Bone marrow (tissue), 2 donors: ENCODE measurements at places on chromosomes 12 and 14.

GRCh38 chr12:52193991-52194390, 2.2 kb upstream of the KRT80 start:
- DNase-seq, result peak; percentile 25

GRCh38 chr12:105419606-105420005, 89.1 kb downstream of the C12orf75 start:
- no peak for DNase-seq

- DNase-seq, result no peak
Observed at GRCh38 chr12:71139153-71139735, 18.6 kb downstream of the TSPAN8 start.

GRCh38 chr12:19158923-19159322, 29.4 kb downstream of the PLEKHA5 start:
- DNase-seq, result no peak

- no peak for DNase-seq
Observed at GRCh38 chr12:52215587-52216031, 17.4 kb upstream of the KRT7 start.

DNA sequence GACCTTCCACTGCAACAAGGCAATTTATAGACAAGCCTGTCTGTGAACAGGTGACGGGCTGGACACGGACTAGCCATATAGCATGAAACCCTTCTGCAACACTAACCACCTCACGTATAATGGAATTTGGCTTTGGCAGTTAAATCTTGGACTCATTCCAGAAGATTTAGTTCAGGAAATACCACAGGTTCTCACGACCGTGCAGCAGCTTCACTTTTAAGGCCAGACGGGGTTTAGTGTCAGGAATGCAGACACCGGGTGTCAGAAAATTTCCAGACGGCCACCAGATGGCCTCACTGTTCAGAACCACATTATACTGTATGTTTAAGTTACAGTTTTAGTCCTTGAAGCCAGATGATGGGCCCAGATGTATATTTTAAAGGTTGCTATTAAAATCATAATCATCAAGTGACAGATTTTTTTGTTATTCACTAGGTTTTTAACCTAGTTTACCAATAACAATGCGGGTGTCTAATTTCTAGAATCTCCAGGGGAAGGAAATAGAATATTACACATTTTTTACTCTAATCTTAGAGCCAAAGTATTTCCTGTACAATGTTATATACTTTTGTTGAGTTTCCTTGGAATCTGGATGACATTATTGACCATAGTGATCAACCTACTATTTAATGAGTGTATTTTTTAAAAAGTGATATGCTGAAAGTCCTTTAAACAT, 90.5 kb upstream of the TMPO start:
- peak; percentile 46 for DNase-seq

DNA sequence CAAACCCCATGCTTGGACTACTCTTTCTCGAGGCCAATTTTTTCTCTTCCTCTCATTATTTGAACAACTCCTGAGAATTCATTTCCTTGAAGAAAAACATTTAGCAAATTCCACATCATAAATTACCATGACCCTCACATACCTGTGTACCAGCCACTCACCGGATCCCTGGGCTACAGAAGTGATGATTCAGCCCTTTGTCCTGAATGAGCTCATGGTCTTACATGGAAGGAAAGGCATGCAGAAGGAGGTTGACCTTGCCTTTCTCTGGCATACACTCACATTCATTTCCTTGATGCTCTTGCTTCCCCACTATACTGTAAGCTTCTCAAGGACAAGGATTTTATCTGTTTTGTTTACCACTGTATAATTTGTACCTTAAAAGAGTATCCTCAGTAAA, 191.5 kb downstream of the SLC5A8 start:
- DNase-seq, result no peak

DNA sequence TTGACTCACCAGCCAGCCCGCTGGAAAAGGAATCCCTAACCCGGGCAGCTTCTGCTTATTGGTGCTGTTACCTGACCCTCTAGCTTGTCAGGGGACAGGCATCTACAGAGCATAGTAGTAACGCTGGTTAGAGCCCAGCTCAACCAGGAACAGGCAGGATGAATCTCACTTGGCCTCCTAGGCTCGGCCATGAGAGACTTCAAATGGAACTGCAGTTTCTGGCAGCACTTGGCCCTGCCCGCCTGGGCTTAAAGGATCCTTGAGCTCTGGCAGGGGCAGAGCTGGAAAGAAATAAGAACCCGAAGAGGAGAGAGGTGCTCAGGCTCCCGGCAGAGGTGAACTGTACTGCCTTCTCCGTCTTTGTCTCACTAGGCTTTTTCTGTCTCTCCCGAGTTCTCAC, 2.3 kb upstream of the LHX5 start:
- no peak for DNase-seq

- no peak for DNase-seq
Observed at GRCh38 chr12:54037360-54038283, 4.8 kb downstream of the HOXC5 start.

- DNase-seq, result no peak
Observed at GRCh38 chr14:104936361-104937155, 11.9 kb downstream of the PLD4 start.

GRCh38 chr12:76633415-76633814, 73.8 kb upstream of the OSBPL8 start:
- DNase-seq, result no peak

DNA sequence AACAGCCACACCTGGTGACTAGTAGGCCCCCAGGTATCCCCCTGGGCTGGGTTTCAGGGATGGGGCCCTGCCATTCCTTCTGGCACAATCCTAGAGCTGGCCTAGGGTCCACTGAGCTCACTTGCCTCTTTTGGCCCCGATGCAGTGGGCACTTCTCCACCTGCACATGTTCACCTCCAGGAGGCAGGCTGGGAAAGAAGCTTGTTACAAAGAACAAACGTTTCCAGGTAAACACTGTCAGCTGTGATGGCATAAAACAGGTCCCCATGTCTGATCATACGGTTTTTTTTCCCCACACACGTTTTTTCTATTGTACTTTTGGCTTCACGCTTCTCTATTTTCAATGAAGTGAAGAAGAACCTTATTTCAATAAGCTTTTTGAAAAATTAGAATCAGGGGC, 15.8 kb upstream of the HVCN1 start:
- DNase-seq, result no peak

GRCh38 chr12:28231248-28231647, 41.0 kb downstream of the CCDC91 start:
- no peak for DNase-seq

DNA sequence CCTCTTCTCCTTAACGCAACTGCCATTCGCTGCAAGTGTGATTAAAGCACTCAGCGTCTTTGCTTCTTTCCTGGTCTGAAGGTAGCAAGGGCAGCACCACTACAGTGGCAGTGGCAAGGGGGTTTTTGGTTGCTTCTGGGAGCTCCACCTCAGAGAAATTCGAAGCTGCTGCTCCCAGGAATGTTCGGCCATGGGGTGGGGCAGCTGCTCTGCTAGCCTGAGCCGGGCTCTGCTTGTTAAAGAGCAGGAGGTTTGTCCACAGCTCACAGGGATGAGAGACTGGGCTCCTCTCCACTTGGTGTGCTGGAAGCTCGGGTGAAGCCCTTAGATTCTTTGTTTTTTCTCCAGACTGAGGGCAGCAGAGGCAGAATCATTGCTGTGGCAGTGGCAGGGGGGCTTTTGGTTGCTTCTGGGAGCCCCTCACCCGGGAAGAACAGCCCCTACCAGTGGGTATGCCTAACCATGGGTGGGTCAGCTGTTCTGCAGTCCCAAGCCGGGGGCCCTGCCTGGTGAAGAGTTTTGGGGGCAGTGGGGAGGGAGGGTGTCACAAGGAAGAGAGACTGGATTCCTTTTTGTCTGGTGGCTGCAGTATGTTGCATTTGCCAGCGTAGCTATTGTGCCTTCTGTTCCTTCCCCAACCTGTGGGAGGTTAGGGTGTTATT, 340.2 kb downstream of the AEBP2 start:
- no peak for DNase-seq

DNA sequence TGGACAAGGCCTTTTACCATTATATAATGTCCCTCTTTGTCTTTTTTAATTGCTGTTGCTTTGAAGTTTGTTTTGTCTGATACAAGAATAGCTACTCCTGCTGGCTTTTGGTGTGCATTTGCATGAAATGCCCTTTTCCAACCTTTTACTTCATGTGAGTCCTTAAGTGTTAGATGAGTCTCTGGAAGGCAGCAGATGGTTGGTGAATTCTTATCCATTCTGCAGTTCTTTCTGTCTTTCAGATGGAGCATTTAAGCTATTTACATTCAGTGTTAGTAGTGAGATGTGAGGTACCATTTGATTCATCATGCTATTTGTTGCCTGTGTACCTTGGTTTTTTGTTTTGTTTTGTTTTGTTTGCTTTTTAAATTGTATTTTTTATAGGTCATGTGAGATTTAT, 208.3 kb downstream of the GPHN start:
- no peak for DNase-seq

GRCh38 chr12:123364532-123365024, at the start of gene SBNO1:
Gene SBNO1, minus strand, starts transcription at chr12:123364847. Its CDS starts 14,406 bp downstream, at chr12:123350441.
- peak; percentile 89 for DNase-seq

DNA sequence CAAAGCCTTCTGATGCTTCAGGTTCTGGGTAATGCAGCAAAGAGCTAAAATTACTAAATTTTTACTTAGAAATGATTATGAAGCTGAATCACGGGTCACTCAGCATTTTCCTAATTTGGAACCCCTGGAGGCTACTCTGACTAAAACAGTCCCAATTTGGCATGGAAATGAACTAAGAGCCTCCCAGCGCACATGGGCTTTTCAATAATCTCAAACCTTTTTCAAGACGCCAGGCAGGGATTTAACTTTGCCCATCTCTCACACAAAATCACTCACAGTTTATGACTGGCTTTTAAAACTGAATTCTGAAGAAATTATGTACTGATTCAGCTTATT, 68.3 kb downstream of the LLPH start:
- DNase-seq, result no peak

DNA sequence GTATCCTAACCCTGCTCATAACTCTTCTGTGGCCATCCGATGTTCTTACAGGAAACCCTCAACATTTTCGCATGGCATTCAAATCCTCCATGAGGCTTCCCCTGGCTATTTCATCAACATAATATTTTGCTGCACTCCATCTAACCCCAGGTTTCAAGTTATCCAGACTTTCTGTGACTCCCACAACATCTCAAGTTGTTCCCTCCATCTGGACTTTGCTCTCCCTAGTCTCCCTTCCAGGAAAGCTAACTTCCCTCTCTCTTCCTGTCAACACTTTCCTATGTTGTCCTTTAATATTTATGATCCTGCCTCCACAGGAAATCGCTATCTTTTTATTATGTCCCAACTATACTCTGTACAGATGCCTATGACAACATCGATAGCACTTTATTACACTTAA, 146.1 kb downstream of the METTL25 start:
- no peak for DNase-seq

GRCh38 chr12:112261559-112261958, 120.7 kb downstream of the HECTD4 start:
- DNase-seq, result no peak

DNA sequence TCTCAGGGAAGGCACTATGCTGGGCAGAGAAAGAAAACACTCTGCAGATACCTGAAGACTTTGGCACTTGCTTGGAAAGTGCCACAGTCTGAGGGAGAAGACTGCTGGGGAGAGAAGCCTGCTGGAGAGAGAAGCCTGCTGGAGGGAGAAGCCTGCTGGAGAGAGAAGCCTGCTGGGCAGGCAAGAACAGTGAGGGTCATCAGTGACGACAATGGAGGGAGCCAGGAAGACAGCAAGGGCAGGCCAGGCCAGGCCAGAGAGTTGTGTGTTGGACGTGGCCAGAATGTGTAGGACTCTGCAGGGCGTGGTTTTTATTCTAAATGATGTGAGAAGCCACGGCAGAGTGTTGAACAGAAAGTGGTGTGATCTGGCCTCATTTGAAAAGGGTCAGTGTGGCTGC, 185.3 kb upstream of the ABCD2 start:
- DNase-seq, result no peak

GRCh38 chr12:27142101-27142721, 59.8 kb upstream of the C12orf71 start:
- DNase-seq, result peak; percentile 32

DNA sequence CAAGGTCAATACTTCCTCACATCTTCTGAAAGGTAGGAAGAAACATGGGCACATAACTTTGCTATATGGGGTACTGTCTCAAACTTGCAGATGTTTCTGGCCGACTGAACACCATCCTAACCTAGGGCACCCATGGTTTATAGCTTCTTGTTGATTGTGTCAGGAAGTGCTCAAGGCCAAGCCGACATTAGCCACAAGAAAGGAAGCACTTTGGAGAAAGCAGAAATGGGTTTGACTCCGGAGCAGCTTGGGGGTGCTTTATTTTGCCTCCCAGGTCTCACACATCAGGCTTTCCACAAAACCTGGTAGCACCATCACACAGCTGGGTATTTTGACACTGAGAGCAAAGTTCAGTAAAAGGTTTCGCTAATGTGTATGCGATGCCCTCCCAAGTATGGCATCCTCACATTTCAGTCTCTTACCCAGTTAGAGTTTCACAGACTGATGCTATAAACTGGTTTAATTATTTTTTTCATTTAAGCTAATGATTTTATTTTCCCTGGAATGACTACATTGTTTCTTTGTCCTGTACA, 25.2 kb upstream of the BHLHE41 start:
- no peak for DNase-seq

- no peak for DNase-seq
Observed at GRCh38 chr12:109182041-109182839, 65.9 kb downstream of the ACACB start.

- peak; percentile 42 for DNase-seq
Observed at GRCh38 chr14:49687942-49688700, at the start of gene POLE2. Gene POLE2, minus strand, starts transcription at chr14:49688214. Its CDS starts 11 bp downstream, at chr14:49688203.

DNA sequence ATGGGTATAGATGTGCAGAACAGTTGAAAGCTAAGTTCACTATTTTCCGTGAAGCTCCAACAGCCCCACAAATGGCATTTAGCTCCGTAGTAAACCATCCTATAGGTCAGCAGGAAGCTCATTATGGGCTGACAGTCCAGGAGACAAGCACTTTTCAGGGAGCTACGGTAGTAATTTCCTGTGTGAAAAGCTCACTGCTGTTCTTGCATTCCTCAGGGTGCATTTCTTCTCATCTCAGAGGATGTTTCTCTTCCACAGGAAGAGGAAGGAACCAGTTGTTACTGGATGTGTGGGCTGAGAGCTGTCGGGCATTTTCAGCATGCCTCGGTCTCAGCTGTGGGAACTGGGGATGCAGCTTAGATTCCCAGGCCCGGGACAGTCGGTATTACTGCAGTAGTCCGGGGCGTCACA, 72.8 kb downstream of the GALNT4 start:
- no peak for DNase-seq

DNA sequence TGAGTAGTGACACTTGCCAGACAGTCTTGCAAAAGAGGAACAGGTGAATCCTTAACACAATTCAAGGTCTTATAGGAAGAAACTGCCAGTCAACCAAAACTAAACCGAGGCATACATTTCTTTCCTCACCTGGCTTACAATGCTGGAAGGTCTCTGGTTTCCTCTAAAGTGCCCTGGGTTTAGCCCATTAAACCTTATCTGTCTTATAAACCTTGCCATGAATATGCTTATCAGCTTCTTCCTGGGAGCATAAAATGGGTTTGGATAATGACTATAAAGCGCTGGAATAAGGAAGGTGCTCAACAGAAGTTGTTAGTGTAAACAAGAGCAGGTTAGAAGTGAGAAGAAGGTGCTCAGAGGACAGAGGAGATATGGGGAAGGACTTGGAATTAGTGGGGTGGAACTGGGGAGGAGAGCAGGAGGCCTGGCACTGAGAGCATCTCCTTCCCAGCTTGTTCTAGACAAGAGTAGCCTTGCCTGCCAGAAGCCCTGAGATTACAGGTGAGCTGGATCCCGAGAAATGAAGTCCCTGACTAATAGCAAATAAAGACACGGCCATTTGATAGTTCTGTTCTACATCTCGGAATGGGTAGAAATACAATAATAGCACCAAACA, 14.1 kb upstream of the GPRC5A start:
- no peak for DNase-seq

- DNase-seq, result peak; percentile 5
Observed at GRCh38 chr12:93434256-93434865, 7.4 kb downstream of the UBE2N start.

- DNase-seq, result no peak
Observed at GRCh38 chr12:30932881-30933280, 6.3 kb downstream of the TSPAN11 start.
